GM12891 (cell line): ENCODE measurements at places on chromosomes 11 and 22.

- peak; percentile 66 for DNase-seq
Measured at GRCh38 chr22:32796865-32797573, 4.5 kb upstream of the TIMP3 start.

GRCh38 chr11:110308071-110308470 is 11.7 kb upstream of the RDX start:
- DNase-seq = no peak

DNA sequence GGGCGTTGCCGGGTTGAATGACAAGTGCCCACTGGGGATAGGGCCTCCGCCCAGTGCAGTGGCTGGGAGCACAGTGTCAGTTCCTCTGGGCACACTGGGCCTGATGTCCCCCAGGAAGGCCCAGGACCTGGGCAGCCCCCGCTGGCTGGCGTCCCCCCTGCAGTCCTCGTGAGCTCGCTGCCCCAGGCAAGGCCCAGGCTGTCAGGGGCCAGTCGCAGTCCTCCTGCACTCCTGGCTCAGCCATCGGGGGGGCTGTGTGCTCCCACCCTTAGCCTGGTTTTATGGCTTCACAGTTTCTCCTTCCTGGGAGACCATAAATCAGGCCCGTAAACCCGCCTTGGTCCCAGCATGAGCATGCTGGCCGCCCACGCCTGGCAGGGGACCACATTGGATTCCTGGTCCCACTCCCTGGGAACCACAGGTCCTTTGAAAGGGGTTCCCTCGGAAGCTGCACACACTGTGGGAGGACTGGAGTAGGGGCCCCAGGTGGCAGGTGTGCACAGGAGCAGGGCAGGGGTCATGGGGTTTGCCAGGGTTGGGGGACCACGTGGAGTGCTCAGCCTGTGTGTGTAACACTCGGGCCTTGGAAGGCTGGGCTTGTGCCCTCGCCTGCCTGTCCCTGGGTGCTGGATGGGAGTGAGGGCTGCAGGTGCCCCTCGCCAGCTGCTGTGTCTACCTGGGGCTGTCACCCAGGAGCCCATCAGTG is 113.6 kb downstream of the KCNQ1OT1 start:
- peak; percentile 6 for DNase-seq

DNA sequence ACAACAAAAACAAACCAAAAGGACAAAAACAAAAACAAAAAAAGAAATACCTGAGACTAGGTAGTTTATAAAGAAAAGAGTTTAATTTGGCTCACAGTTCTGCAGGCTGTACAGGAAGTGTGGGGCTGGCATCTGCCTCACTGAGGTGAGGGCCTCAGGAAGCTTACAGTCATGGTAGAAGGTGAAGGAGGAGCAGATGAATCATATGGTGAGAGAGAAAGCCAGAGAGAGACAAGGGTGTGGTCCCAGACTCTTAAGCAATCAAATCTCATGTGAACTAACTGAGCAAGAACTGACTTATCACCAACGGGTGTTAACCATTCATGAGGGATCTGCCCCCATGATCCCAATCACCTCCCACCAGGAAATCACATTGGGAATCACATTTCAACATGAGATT is 58.8 kb upstream of the ZBED5 start:
- DNase-seq = no peak

DNA sequence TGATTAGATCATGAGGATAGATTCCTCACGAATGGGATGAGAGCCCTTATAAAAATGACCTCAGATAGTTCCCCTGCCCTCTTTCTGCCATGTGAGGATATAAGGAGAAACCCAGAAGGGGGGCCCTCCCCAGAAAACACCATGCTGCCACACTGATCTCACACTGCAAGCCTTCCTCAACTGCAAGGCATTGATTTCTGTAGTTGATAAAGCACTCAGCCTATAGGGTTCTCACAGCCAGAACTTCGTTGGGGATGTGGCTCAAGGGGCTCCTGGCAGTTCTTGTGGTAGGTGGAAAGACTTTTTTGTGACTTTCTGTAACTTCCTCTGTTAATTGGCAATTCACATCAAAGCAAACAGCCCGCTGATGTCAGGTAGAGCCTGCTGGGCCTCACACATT is 108.9 kb downstream of the CD44 start:
- no peak for DNase-seq
